Mesothelial cell of epicardium (in vitro differentiated cells): ENCODE measurements at places on chromosomes 4 and X.

- H3K27me3 ChIP-seq, result no peaks in the 10 kb centered on the region
- no peaks in the 10 kb centered on the region for H3K36me3 ChIP-seq
- no peak for DNase-seq
- peaks cover 9% of the 10 kb centered on the region for H3K4me1 ChIP-seq
- H3K4me3 ChIP-seq, result no peak overlapping the region
These were observed 17.7 kb downstream of the SLC10A6 start for GRCh38 chr4:86831262-86832130.

DNA sequence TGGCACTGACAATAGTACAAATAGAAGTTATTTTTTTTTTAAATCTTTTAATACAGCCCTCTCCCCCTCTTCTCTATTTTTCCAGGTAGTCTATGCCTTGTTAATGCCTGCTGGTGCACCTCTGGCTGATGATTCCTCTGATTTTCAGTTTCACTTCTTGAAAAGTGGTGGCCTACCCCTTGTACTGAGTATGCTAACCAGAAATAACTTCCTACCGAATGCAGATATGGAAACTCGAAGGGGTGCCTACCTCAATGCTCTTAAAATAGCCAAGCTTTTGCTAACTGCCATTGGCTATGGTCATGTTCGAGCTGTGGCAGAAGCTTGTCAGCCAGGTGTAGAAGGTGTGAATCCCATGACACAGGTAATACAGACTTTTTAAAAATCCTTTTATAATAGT, 99.1 kb downstream of the USP9X start:
- H3K27me3 ChIP-seq, result no peaks in the 10 kb centered on the region
- H3K36me3 ChIP-seq, result peaks cover 11% of the 10 kb centered on the region
- no peak overlapping the region for H3K4me3 ChIP-seq

GRCh38 chr4:82839624-82840023, 41.0 kb upstream of the SCD5 start:
- no peaks in the 10 kb centered on the region for H3K27me3 ChIP-seq
- H3K36me3 ChIP-seq, result peaks cover 41% of the 10 kb centered on the region
- DNase-seq, result no peak
- H3K27ac ChIP-seq, result no peak overlapping the region

- H3K36me3 ChIP-seq, result peaks cover 35% of the 10 kb centered on the region
- no peak for DNase-seq
- H3K27ac ChIP-seq, result peak overlapping the region; percentile 90
- peaks cover 26% of the 10 kb centered on the region for H3K27me3 ChIP-seq
- peak overlapping the region; percentile 88 for H3K4me3 ChIP-seq
- peaks cover 14% of the 10 kb centered on the region for H3K4me1 ChIP-seq
These were observed 501 bp downstream of the ZNF518B start for GRCh38 chr4:10456595-10457254.

- DNase-seq, result no peak
- H3K27me3 ChIP-seq, result no peaks in the 10 kb centered on the region
- H3K4me1 ChIP-seq, result peaks cover 12% of the 10 kb centered on the region
These were observed 53.1 kb downstream of the ELF4 start for GRCh38 chrX:130057209-130057608.

DNA sequence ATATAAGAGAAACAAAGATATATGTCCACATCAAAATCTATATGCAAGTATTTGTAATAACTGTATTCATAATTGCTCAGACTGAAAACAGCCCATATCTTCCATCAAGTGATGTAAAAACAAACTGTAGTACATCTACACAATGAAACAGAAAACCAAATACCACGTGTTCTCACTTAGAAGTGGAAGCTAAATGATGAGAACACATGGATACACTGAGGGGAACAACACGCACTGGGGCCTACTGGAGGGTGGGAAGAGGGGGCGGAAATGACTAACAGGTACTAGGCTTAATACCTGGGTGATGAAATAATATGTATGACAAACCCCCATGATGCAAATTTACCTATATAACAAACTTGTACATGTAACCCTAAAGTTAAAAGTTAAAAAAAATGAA, 42.7 kb downstream of the UBA6 start:
- no peak overlapping the region for H3K4me3 ChIP-seq
- no peak for DNase-seq
- H3K36me3 ChIP-seq, result peaks cover 84% of the 10 kb centered on the region
- no peak overlapping the region for H3K27ac ChIP-seq
- H3K27me3 ChIP-seq, result no peaks in the 10 kb centered on the region
- no peaks in the 10 kb centered on the region for H3K4me1 ChIP-seq

- H3K27me3 ChIP-seq, result no peaks in the 10 kb centered on the region
- no peaks in the 10 kb centered on the region for H3K36me3 ChIP-seq
- H3K4me3 ChIP-seq, result no peak overlapping the region
These were observed 110.3 kb downstream of the AREG start for GRCh38 chr4:74555231-74555630.

GRCh38 chr4:96326846-96327245, 487.0 kb downstream of the PDHA2 start:
- DNase-seq, result no peak
- H3K27ac ChIP-seq, result no peak overlapping the region

DNA sequence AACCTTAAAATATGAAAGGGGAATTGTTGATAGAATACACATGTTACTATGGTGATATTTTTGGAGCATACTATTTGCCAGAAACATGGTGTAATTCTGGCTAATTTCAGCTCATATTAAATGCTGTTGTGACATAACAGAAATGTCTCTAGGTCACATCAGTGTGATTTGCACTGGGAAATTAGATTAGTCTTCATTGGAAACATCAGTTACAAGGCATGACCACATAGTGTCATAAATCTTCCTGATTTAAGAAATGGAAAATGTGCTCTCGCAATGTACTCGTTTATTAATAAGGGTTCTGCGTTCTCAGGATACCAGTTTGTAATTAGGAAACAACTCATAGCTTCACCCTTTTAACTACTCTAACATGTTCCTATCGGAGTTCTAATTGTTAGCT, 72.9 kb upstream of the GYPA start:
- no peak overlapping the region for H3K27ac ChIP-seq
- DNase-seq, result no peak
- peaks cover 2% of the 10 kb centered on the region for H3K36me3 ChIP-seq
- no peaks in the 10 kb centered on the region for H3K27me3 ChIP-seq
- H3K4me3 ChIP-seq, result no peak overlapping the region

- no peaks in the 10 kb centered on the region for H3K27me3 ChIP-seq
- DNase-seq, result no peak
- peaks cover 21% of the 10 kb centered on the region for H3K4me1 ChIP-seq
- peak overlapping the region; percentile 87 for H3K4me3 ChIP-seq
- no peaks in the 10 kb centered on the region for H3K36me3 ChIP-seq
These were observed 1.1 kb upstream of the SEPTIN6 start for GRCh38 chrX:119693996-119694451.

GRCh38 chrX:19585332-19586082, 70.2 kb upstream of the MAP3K15 start:
- H3K27me3 ChIP-seq, result no peaks in the 10 kb centered on the region
- H3K4me1 ChIP-seq, result peaks cover 9% of the 10 kb centered on the region
- no peak overlapping the region for H3K4me3 ChIP-seq
- H3K36me3 ChIP-seq, result peaks cover 15% of the 10 kb centered on the region
- no peak for DNase-seq

DNA sequence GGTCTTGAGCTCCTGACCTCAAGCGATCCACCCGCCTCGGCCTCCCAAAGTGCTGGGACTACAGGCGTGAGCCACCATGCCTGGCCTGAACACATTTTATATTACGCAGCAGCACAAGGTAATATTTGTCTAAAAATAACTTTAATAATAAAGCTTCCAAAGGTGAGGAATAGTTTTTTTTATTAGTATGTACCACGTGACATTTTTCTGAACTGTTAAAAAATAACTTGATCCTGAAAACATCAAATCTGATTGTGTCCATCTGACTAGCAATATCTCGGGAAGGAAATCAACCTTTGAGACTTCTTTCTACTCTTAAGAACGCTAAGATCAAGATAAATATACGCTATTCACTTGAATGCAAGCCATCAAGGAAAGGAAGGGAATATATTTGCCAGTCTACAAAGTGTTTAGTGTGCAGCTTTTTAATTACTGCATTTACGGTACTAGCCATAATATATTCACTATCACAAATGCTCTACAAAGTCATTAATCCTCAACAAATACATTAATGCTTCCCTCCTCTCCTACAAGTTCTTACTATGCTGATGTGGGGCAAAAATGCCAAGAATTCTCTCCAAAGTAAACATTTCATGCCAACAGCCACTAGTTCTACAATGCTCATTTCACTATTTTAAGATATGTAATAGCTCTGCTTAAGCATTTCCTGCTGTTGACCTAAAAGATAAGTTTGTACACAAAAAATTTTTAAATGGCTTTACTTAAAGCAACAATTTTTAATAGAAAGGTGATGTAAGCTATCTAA, 143.6 kb downstream of the APBB2 start:
- no peaks in the 10 kb centered on the region for H3K27me3 ChIP-seq
- no peak overlapping the region for H3K4me3 ChIP-seq
- no peaks in the 10 kb centered on the region for H3K36me3 ChIP-seq
- no peak overlapping the region for H3K27ac ChIP-seq
- DNase-seq, result no peak
